ENCODE measurements at places on chromosomes 2 and 18.

GRCh38 chr2:192162392-192163042, 32.2 kb downstream of the TMEFF2 start:
- peak; percentile 66 for DNase-seq

DNA sequence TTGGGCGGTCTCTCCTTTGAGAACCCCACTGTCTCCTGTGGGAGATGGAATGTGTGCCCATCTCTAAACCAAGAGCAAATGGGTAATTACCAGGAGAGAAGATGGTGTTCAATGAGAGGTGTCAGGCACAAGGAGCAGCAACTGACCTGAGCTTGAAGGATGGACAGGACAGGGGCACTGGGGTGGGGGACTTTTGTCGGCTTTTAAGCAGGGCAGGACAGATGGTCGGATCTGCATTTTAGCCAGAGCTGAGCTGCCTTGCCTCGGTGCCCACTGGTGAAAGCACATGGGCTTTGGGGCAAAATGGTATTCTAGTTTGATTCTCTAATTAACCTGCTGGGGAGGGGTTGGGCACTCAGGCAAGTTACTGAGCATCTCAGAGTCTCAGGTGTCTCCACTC, 98.0 kb downstream of the INHBB start:
- DNase-seq, result no peak

DNA sequence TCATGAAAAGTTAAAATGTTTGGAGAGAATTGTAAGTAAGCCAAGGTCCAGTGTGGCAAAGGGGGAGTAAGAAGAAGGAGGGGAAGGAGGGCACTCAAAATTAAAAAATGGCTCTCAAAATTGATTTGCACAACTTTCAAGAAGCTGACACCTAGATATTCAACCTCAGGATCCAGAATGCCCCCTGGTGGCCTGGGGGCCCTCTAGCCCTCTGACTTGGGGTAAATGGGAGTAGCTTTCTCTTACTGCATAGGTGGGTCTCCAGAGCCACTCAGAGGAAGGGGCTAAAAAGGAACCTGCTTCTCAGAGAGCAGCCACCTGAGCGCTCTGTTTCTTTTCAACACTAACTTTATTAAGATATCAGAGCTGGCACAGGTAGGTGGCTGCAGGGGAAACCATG, 968.5 kb downstream of the BCL11A start:
- DNase-seq, result peak; percentile 3

DNA sequence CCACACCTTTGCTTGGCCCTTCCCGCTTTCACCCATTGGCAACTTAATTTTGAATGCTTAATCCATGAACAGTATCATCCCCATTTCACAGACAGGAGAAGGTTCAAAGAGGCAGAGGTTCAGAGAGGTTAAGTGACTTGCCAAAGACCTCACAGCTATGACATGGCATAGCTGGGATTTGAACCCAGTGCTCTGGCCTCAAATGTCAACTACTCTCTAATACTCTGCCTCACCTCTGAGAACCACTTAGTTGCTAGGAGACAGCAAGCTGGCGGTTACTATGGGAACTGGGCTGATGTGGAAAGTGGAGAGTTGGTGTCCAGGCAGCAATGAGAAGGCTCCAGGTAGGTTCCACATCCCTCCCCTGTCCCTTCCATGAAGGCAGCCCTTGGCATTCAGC, 15.8 kb upstream of the PRSS56 start:
- DNase-seq, result no peak

DNA sequence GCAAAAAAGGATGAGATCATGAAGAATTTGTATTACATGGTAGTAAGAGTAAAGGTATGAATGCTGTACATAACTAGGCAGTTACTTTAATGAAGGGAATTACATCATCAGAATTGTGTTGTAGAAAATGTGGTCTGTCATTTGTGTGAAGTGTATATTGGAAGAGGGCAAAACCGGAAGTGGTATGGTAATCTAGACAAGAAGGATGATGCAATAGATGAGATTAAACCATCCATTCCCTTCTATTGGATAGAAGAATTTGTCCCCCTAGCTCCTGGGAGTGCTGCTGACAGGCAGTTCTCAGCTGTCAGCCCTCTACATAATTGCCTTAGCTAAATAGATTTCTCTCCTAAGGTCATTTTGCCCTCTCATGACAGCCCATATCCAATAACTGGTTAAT, 55.9 kb upstream of the BARD1 start:
- no peak for DNase-seq

- no peak for DNase-seq
These were observed 594.3 kb upstream of the REG3G start for GRCh38 chr2:78431241-78431640.

GRCh38 chr18:59029663-59030429, 109.8 kb upstream of the SEC11C start:
- DNase-seq, result no peak

- no peak for DNase-seq
These were observed 180.0 kb upstream of the MMADHC start for GRCh38 chr2:149767516-149767974.

DNA sequence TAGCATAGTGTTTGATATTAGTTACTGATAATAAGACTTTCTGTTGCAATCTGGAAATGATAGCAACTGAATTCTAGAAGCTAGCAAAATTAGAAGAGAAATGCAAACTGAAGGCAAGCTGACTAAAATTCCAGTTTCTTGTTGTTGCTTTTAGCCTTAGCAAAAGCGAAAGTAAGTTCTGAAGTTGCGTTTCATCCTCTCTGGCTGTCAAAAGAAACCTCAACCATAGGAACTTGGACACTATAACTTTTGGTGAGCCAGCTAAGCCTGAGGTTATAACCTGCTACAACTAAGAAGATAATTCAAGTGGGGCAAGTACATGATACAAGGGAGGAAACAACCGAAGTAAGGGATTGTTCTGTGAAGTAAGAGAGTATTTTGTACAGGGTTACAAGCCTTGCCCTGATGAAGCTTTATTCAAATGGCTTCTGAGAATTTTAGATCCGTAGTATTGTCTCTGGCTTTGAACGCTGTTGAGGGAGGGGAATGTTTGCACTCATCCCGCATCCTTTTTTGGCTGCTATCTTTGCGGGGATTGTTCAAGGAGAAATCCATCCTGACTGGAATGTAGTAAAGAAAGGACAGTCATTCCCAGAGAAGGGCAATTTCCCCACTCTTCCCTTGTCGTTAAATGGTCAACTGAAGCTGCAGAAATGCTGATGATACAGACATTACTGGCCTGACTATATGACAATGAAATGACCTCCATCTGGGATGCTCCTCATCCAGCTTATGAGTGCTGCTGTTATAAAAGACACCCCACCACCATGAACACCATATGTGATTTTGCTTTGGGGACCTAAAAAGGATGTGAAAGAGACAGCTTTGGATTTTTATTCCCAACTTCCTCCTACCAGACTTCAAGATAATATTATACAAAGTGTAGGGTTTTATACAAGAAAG, 7.0 kb upstream of the TMX3 start:
- DNase-seq, result no peak

DNA sequence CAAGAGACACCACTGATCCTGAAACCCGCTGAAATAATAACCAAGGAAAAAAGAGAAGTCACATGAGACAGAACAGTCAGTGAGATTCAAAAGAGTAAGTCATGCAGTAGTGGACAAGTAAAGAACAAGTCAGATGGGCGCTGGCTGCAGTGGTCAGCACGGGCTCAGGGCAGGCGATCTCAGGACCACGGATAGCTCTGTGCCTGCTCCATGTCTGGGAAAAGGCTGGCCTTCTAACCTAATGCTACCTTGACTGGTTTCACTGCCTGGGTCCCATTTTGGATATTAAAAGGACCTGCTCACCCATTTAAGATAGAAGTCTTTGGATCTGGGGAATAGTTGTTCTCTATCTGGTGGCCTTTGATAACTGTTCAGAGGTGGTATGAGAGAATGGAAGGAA, 61.7 kb upstream of the LCLAT1 start:
- no peak for DNase-seq

DNA sequence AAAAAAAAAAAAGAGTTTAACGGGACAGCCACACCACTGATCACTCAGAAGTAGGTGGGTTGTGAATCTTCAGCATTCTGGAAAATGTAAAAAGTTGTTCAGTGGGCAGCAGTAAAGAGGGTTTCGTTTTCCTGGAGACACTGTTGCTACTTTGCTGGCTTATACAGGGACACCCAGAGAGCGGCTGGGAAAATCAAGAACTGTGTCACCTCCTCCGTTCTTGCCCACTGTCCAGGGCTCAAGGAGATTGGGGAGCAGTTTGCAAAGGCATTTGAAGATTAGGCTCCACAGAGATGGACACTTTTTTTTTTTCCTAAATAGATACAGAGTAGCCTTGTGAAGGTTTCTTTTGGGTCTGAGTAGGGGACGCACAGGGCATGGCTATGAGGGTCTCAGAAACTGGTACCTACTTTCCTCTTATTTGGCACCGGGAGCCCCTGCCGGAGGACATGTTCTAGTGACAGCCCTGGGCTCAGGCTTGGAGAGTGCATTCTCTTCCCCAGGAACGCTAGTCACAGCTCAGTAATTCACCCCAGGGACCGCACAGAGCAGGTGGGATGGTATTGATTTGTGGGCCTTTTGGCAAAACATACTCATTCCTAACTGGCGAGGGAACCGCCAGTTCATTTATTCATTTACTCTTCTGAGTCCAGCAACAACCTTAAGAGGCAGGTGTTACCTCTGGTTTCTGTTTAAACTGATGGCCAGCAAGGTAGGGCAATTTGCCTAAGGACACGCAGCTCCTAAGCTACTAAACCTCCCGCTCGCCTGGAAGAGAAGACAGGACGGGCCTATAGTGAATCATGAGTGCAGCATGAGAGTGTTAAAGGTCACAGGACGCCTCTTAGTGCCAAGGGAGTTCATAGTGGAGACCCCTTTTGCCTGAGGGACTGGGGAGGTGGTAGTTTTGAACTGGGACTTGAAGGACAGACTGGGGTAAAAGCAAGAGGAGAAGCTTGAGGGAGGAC, 53.1 kb downstream of the HPCAL1 start:
- DNase-seq, result no peak

- no peak for DNase-seq
These were observed 220.8 kb downstream of the GULP1 start for GRCh38 chr2:188512456-188512855.

DNA sequence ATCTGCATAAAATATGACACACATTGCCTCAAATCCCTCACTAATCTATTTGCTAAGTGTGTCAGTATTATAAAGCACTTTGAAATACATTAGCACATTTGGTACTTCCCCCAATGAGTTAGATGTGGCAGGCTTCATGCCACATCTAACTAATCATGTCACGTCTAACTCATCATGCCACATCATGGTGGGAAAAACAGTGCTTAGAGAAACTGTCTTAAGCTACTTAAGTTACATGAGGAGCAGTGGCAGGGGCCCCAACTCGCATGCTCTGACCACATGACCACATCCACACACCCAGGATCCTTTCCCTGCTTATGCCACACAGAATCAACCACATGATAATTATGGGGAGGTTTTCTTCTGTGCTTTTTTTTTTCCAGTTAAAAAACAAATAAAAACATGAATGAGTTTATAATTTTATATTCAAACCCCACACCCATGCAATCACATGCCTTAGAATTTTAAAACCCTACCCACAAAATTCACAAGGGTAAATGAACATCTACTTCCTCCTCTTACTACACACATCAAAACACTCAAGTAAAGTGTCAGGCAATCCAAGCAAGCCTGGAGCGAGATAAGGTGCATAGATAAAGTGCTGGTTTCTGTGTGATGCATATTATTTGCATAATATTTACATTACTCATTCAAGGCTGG, 1.6 kb downstream of the ABCA12 start:
- no peak for DNase-seq

DNA sequence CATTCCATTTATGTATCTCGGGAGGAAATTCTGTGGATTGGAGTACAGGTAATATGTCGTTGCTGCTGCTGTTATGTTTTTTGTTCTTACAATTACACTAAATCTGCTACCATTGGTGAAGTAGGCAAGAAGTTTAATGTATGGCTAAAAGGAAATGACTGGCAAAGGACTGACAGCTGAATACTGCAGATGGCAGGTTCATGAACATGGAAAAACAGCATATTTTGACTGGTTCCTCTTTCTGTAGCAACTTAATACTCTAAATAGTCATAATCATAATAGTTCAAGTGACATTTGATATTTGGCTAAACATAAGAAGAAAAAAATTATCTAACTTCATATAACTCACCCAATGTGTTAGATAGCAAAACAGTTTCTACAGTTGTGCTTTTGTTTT, 84.5 kb upstream of the PGAP1 start:
- DNase-seq, result no peak

GRCh38 chr18:25229920-25230319, 122.0 kb downstream of the ZNF521 start:
- no peak for DNase-seq

DNA sequence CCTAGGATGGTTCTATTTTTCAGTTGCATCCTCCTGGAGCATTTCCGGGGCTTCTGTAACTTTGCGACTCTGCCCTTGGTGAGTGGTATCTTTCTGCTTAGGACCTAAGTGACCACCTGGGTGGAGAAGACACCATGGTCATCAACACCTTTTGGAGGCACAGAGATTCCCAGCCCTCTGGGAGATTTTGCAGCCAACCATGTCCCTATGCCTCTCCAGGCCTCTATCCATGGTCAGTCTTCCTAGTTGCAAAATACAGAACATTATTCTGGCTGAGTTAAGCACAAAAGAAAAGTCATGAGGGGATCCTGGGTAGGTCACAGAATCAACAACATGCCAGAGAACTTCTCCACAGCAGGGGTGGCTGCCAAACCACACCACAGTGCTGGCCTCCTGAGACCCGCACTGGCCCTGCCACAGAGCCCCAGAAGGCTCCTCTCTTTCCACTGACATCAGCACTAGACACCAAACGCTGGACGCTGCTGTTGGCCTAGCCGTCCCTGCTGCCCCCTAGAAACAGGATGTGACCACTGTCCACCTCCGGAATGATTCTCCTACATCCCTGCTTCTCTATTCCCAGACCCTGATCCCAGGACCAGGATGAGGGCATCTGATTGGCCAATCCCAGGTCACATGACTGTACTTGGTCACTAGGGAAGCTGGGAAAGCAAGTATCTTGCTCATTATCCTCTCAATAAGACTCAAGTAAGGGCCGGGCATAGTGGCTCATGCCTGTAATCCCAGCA, 47.7 kb downstream of the SMAD7 start:
- no peak for DNase-seq

GRCh38 chr18:48757906-48758305, 192.9 kb downstream of the SMAD7 start:
- no peak for DNase-seq

- peak; percentile 60 for DNase-seq
These were observed 24.0 kb downstream of the TMEM177 start for GRCh38 chr2:119702918-119703401.

DNA sequence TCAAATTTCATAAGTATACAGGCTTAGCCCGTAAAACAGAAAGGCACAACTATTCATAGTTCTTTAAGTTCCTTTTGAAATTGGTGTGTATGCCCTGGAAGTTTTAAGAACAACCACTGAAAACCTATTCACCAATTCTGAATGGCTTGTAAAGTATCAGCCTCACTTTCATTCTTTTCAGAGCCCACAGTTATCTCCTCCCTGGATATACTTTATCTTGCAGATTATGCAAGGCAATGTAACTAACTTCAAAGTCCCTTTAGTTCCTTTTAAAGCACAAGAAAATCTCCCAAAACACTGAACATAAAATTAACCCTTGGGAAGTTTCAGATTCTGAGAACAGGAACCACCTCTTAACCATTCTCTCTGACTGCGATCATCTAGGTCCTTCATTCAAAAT, 1.1 kb downstream of the STRN start:
- no peak for DNase-seq
